ENCODE measurements at places on chromosomes 7 and 10.
A peak's percentile ranks its signal among the peaks of the same experiment; 100 is the strongest.

- no peak for DNase-seq
Measured at GRCh38 chr7:79287981-79288380, 165.5 kb downstream of the MAGI2 start.

- DNase-seq: no peak
Measured at GRCh38 chr7:47044625-47045024, 537.3 kb downstream of the TNS3 start.

DNA sequence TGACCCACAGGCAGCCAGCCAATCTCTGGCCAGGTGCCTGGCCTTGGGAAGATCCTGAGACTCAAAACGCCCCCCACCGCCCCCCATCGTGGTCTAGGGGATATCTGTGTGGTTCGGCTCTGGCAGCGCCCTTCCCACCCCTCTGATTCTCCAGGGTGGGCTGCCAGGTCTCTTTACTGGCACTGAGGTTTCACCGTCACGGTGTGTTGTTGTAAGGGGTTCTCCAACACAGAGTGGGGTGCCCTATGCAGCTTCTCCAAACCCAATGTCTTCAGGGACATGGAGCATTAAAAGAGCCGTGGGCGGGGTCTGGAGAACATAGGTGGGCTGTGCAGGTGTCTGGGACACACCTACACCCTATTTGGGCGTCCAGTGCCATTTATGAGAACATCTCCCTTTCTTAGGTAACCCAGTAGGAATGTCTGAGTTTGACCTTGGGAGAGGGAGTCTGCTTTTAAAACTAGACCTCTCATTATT lies 1.5 kb downstream of the MAFK start:
- no peak for DNase-seq

DNA sequence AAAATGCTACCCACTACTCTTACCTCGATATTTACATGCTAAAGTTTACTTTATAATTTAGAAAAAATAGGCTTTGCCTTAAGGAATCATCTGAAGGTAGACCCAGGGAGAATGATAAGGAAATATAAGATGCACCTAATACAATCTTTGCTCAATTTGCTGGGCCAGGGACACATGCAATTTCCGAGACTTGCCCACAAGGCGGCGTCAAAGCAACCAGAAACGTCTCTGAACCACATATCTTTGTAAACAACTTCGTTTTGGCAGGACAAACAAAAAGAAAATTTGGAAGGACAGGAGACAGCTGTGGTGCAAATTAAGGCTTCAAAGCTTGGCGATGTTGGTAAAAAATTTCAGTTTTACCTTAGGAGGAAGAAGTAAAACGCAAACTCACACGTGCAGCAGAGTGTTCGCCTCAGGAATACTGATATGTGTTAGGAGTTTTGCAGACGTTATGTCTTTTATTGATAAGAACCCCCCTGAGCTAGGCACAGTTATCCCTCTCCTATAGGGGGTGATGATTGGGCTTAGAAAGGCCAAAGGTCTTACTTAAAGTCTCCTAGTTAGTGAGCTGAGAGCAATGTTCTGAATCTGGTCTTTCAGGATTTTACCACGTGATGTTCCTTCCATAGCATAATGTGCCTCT lies 134.3 kb downstream of the PRKCQ start:
- no peak for DNase-seq

DNA sequence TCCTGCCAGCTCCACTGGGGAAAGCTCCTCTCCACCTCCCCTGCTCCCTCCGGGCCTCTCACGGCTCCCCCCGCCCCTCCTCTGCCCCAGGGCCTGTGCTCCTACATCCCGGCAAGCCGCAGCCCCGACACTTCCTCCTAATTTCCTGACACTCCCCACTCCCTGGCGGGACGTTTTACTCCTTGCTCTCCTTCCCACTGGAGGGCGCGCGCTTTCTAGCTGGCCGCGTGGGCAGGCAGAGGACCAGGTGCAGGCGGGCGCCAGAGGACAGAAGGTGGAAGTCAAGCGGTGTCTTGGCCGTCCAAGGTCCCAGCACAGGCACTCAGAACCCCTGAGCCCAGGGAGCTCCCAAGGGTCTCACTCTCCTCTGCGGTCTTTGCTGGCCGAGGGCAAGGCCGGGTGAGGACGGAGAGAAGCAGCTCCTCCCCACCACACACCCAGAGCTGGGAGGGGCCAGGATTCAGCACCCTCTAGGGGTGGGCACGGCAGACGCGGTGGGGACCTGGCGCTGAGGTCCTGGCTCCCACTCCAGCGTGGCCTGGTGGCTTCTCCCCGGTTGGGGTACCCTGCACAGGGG lies 19.1 kb downstream of the ADAM8 start:
- peak; percentile 94 for DNase-seq

GRCh38 chr7:6367701-6368211 lies 80.0 kb downstream of the DAGLB start:
- DNase-seq: no peak

- DNase-seq: no peak
Measured at GRCh38 chr7:50085344-50085743, 7.7 kb downstream of the ZPBP start.

DNA sequence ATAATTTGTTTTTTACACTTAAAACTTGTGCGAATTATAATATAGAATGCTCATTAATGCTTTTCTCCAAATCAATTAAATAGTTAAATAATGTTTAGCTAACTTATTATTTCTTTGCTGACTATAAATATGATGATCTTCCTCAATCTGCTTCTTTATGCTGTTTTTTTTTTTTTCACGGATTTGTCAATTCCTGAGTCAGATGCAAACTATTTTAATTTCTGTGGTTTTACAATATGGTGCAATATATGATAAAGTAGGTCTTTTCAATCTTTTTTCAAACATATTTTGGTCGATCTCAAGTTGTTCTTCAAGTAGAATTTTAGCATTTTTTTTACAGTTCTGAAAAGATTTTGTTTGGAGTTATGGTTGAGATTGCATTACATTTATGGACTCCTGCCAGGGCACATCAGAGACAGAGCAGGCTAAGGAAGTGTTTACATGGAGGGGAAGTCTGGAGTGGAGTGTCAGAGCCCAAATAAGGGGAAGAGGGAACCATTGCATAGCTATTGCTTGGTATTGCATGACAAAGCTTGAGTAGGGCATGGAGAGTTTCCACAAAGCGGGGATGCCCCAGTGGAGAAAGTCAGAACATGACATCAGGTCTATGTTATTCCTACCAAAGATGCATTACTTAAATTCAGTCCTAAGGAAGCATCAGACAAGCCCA lies 204.4 kb downstream of the OTUD1 start:
- no peak for DNase-seq

- DNase-seq: no peak
Measured at GRCh38 chr10:133327651-133328357, 8.9 kb downstream of the CALY start.

DNA sequence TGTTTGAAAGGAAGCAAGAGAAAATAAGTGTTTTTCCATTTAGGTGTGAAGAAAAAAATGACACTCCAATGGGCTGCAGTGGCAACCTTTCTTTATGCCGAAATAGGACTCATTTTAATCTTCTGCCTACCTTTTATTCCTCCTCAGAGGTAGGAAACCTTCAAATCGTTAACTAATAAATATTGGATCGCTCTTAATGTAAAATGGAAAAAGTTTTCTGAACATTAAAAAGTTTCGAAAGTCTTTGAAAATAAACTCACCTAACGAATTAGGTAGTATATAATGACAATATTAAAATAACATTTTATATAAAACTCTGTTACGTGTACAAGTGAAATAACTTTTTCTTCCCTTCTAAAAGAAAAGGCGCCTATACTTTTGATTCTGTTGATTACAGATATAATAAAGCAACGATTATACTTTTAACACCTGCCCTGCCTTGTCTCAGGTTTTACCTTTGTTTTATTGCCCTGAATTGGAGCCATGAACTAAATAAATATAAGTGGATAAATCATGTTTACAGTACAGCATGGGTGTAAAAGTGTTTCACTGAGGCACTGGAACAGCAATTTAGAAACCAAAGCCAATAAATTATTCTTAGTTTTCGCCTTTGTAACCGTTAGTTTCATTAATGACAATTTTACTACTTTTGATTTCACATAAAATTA lies 804 bp downstream of the BCAP29 start:
- DNase-seq: no peak

- DNase-seq: peak; percentile 88
Measured at GRCh38 chr10:77836299-77836820, 90.2 kb downstream of the DLG5 start.

DNA sequence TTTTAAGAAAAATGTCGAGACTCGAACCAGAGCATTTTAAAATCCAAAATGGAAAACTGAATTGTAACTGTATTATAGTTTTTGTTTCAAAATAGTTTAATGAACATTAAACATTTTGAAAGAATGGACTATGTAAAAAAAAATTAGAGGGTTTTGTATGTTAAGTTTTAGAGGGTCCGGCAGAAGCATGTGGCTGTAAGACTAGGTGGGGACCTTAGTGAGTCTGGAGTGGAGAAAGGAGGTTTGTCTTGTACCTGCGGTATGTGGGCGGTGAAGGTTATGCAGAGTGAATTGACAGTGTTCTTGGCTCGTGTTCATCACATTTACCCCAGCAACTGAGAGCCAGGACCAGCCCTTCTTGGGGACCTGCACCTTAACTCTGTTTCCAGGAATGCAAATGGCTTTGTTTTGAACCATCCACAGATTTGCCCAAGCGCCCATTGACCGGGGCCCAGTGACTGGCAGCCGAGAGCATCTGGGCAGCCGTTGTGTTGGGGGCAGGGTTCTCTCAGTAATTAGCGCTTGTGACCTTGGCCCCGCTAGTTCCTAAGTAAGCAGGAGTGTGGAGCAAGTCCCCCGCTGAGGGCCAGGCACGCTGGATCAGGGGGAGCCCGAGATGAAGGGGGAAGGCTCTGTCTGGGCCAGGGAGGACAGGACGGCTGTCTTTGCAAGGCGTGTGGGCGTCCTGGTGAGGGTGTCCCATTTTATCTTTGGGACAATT lies 1.4 kb upstream of the KLF6 start:
- DNase-seq: no peak

GRCh38 chr7:140571538-140572122 lies 69.0 kb downstream of the DENND2A start:
- no peak for DNase-seq

DNA sequence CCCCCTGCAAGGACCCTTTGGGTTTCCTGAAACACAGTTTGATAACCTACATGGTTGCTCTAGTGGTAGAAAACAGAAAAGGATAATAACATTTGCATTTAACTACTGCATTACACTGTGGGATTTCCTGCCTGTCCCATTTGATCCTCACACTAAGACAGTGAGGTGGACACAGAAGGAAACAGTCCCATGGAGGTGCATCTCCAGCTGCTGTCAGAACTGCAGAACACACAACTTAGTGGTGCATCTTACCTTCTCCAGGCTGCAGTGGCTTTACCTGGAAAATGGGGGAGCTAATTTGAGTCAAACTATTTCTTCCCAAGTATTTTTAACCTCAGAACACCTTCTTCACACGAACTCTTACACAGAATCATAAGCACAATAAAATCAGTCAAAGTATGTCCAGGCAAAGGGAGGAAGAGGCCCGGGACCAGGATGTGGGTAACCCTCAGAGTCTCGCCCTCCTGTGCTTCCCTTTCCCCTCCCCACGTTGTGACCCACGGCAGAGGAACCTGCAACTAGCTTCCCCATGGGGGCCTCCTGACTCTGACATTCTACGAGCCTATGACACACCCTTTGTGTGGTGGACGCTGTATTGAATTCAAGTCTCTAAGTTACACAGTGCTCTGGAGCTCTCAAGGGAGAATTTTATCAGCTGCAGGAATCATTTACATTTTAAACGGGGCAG lies 33.7 kb downstream of the SCRN1 start:
- DNase-seq: no peak

- no peak for DNase-seq
Measured at GRCh38 chr7:38318803-38319416, 45.5 kb upstream of the TARP start.

DNA sequence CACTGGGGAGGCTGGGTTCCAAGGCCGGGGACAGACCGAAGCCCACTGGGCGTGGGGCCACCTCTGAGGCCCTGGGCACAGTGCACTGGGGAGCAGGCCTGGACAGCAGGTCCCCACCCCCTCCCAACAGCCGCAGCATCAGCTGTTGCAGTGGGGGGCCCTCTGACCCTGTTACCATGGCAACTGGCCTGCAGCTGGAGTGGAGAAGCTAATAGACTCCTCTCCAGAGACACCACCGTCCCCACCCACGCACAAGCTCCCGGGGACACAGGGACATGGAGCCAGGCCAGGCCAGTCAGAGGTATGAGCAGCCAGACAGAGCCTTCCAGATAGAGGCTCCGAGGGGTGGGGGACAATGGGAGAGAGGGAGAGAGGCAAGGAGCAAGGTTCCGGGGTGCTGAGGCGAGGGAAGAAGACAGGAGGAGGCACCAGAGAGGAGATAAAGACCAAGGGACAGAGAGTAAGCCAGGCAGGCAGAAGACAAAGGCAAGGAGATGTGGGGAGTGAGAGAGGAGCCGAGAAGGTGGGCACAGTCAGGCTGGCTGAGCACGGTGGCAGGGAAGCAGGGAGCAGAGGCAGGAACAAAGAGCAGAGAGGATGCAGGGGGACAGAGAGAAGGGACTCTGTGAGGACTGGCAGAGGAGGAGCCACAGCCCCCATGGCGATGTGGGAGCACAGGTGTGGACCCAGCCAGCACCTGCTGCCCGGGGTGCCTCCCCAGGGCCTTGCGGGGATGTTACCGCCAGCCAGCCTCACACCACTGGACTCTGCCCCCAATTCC lies 6.7 kb downstream of the KCNH2 start:
- no peak for DNase-seq

- DNase-seq: no peak
Measured at GRCh38 chr7:64951250-64951848, 39.5 kb downstream of the ZNF117 start.

- DNase-seq: no peak
Measured at GRCh38 chr10:29183301-29183945, 105.4 kb upstream of the LYZL1 start.

GRCh38 chr7:34315032-34315431 lies 343.0 kb upstream of the NPSR1 start:
- no peak for DNase-seq

DNA sequence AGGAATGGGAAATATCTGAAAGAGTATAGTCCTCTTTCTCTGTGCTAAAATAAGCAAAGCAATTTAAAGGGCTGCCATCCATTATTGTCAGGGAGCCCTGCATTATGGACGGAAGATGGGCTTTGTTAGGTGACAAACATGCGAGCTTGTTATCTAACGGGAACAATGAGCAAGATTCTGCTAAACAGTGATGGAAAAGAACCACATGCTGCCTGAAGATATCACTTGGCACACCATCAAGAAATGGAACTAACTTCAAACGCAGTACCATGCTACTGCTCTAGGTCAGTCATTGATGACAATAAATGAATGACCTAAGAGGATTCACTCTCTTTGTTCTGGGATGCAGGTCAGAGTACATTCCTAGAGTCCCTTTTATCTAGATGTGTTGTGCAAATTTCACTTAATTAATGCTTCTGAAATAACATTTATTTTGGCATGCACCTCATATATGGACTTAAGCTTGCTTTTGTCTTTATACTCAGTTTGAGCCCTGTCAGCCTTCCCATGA lies 175.7 kb upstream of the PTN start:
- DNase-seq: no peak

- no peak for DNase-seq
Measured at GRCh38 chr7:150341263-150342120, at the start of gene RARRES2. Gene RARRES2, minus strand, starts transcription at chr7:150341629. Its CDS starts 1,020 bp downstream, at chr7:150340609.

Measured in cardiac septum (tissue), 1 donor.